ENCODE measurements at places on chromosomes 3 and 15. TPM values are rescaled to one million over a fixed set of nuclear protein-coding genes. Genes with fewer than 3 reads are reported as not detected.

GRCh38 chr3:2686816-2687502 is 423.2 kb downstream of the IL5RA start:
- no peak for DNase-seq

- DNase-seq, result no peak
These were observed 5.7 kb downstream of the GHSR start for GRCh38 chr3:172442606-172443005.

GRCh38 chr3:106251160-106251892 is 382.5 kb upstream of the CBLB start:
- no peak for DNase-seq

DNA sequence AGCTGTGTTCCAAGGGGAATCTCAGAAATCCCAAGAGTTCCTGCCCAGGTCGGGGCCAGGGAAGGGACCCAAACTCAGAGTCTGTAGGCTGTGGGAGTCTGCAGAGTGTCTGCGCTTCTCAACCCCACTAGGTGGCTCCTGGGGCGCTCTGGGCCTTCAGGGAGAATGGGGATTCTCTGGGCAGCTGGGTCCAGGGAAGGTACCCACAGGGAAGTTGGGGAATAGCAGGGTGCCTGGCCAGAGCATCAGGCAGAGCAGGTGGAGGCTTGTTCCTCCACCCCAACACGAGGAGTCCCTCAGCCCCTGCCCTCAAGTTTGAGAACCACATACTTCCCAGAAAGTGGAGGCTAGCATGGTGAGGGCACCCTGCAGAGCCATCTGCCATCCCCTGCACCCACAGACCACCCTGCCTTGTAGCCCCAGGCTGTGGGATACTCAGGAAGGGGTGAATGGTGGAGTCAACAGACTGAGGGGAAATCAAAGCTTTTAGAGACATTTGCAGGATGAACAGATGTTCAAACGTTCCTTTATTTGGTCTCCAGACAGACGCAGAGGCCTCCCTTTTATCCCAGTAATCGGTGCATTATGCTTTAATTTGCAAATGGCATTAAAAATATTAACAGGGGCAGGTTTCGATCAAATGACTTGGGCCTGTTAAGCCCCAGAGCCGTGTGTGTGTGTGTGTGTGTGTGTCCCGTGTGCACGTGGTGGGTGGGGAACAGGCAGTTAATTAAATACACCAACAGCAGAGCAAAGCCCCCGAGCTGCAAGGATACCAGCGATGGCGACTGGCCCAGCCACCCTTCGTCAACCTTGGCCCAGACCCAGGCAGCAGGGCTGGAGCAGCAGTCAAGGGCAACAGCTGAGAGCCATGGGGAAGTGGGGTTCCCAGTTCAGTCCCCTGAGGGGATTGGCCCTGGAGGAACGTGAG is 57.7 kb downstream of the DNAJB8 start:
- no peak for DNase-seq

GRCh38 chr15:84873997-84874396 is 10.5 kb upstream of the SLC28A1 start:
- DNase-seq, result no peak

DNA sequence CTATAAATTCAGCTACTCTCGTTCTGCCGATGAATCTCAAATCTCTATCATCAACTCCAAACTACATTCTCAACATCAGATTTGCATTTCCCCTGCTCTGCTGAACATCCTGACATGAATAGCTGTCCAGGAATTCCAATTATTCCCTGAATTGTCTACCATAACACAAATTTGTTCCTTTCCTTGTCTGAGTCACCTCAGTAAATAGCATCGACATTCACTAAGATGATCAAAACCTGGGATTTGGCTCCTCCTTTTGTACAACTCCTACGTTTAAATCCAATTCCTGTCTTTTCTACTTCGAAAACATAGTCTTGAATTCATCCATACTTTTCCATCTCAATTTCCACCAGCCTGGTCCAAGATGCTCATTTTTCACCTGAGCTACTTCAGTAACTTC is 107.0 kb downstream of the GREM1 start:
- DNase-seq, result no peak

DNA sequence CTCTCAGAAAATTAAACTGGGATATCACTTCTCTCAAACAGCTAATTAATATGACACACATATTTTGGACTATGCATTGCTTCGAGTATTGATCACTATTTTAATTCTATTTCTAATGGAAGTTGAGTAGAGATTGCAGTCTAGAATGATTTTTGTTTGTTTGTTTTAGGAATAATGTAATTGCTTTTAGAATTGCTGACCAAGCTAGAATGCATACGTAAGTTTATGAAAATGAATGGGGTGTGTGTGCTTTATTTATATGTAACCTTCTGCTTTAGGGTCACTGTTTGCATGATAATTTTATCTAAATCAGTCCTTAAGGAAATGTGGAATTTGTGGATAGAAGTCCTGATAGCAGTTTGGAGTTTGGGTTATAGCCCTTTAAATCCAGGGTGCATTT is 371.4 kb downstream of the NR2F2 start:
- DNase-seq, result no peak

GRCh38 chr3:713006-713621 is 379.7 kb upstream of the CNTN6 start:
- DNase-seq, result no peak

DNA sequence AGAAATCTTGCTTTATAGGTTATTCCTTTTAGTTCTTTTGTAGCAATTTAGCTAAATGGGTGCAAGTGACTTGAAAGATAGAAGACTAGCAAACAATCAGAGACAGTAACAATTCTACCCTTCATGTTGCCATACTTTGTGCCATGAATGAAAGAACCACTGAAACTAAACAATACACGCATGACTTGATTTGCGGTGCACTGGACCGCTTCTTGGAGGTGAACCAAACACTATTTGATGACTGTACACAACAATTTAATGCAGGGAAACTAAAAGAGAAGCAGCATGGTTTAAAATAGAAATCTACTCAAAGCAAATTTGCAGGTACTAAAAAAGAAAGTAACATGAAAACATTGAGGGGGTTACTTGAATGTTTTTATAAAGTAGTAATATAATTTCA is 331.0 kb upstream of the RARB start:
- DNase-seq, result no peak

DNA sequence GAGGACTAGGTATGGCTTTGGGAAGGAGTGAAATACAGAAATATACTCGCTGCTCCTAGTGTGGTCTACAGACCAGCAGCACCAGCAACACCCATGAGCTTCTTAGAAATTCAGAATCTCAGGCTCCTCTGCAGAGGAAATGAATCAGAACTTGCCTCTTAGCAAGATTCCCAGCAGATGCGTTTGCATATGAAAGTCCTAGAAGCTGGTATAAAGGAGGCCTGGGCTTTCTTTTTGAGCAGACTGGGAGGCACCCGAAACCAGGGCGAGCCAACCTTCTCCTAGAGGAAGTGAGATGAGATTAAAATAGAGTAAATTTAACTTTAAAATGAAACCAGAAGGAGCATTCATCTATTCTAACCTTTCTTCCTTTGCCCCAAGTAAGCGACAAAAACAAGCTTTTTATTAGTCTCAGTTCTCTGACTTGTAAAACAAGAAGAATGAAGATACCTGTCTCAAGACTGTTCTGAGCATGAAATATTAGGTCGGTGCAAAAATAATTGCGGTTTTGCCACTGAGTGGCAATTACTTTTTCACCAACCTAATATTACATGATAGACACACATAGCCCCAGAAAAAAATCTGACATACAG is 140.0 kb downstream of the PDZRN3 start:
- DNase-seq, result no peak

GRCh38 chr3:58518291-58518789 is 18.6 kb downstream of the ACOX2 start:
- no peak for DNase-seq

DNA sequence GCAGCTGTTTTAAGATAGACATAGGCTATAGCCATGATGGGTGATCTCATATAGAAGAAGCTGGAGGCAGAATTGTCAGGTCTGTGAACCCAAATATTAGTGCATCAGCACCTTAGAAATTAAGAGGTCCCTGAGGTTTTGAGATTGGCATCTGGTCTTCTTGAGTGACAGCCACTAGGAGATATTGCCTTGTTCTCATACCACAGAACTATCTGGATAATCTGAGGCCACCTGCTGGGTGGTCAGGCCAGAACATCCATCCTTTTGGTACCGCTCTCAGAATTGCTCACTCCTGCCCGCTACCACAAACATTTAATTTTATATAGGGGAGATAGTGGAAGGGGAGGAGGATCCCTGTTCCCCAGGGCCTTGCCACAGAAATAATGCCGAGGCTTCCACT is 210.6 kb upstream of the ZPLD1 start:
- DNase-seq, result no peak

GRCh38 chr3:184384342-184384741 is 4.5 kb downstream of the CHRD start:
- DNase-seq, result no peak

DNA sequence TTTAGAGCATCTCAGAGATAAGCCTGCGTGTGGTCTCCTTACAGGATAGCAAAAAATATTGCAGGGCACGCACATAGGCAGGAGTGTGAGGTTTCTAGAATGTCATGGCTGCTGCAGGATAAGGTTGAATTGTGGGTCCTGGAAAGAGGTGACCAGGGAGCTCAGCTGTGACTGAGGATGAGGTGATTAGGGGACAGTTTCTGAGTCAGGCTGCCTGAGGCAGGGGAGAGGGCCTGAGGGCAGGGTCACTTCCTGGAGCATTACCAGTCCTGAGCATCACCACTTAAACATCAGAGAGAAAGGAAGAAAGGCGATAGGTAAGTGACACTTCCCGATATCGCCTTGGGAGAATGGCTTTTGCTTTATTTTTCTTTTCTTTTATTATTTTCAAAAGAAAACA is 813.8 kb downstream of the TUSC7 start:
- DNase-seq, result no peak

- no peak for DNase-seq
These were observed 447.4 kb upstream of the ROBO1 start for GRCh38 chr3:80215191-80215590.

- DNase-seq, result no peak
These were observed 28.3 kb upstream of the CRYBG3 start for GRCh38 chr3:97793420-97794019.

GRCh38 chr3:63557912-63558311 is 94.6 kb upstream of the SNTN start:
- DNase-seq, result no peak

DNA sequence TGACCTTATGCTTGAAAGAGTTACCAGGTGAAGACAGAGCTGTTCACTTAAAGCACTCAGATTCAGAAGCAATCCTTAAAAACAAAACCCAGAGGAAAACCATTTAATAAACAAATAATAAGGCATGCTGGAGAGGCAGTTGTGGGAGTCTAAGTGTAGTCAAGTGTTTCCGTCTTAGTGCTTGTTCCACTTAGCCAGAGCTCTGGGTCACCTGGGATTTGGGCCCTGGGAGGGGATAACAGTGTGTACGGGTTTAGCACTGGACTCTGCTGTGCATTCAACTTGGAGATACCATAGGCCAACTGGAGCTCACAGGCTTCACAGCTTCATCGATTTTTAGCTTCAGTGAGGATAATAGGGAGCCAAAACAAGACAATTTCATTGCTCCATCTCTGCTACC is 444.6 kb downstream of the CNTN4 start:
- no peak for DNase-seq

GRCh38 chr3:193947596-193947995 is 188.4 kb upstream of the HES1 start:
- DNase-seq, result no peak

DNA sequence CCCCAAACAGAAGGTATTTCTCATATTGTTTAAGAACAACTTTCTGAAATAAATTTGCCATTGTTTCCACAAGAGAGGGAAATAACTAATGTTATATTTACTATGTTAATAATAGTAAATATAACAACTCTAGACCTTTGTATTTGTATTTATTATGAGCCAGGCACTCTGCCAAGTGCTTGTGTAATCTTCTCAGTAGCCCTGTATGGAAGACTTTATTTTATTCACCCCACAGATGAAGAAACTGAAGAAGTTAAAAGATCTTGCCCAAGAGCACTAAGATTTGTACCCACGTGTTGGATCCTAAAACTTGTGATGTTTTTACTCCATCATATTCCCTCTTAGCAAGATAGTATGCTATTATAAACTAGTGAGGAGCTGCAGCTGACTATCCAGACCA is 12.0 kb upstream of the GNB4 start:
- no peak for DNase-seq

- peak; percentile 84 for DNase-seq
These were observed 23.7 kb downstream of the ALPK3 start for GRCh38 chr15:84840741-84841429.

DNA sequence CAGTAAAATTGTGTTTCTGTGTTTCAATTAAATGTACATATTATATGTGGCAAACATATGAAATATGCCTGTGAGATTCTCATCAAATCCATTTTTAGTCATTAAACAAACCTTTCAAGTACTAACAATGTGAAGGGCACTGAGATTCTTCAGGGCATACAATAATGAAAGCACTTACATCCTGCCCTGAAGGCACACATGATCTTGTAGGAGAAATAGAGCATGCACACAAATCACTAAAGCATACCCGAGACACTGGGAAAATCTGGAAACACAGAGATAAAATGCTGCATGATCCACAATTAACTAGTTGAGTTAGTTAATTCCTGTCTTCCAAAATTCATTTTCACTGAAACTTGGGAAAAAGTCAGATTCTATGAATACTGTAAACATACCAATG is 810.5 kb upstream of the NECTIN3 start:
- DNase-seq, result no peak

TMC3 gene
- 0.06 TPM for total RNA-seq

SMCO1 gene
- not detected for total RNA-seq

IGF2BP2 gene
- 26.7 TPM for total RNA-seq

GASK1A gene
- total RNA-seq, result 19.2 TPM

ACOX2 gene
- 19.5 TPM for total RNA-seq

LDHAL6B gene
- total RNA-seq, result not detected

SKOR1 gene
- total RNA-seq, result 0.43 TPM

HTR3E gene
- not detected for total RNA-seq

LSG1 gene
- 31.8 TPM for total RNA-seq

PEX5L gene
- 0.23 TPM for total RNA-seq

PRTG gene
- 1.4 TPM for total RNA-seq

GOLGA8J gene
- not detected for total RNA-seq

All from mucosa of gallbladder (tissue), 1 donor.